ENCODE measurements at places on chromosomes 16 and 17.

- peak overlapping the region; percentile 57 for H3K27ac ChIP-seq
- H3K36me3 ChIP-seq, result peaks cover 2% of the 10 kb centered on the region
- H3K4me1 ChIP-seq, result peaks cover 51% of the 10 kb centered on the region
These were observed 934 bp downstream of the MAFG start for GRCh38 chr17:81926451-81927151.

GRCh38 chr17:2453325-2453724 lies 52.5 kb upstream of the MNT start:
- H3K4me1 ChIP-seq, result no peaks in the 10 kb centered on the region
- H3K27ac ChIP-seq, result no peak overlapping the region
- no peak for DNase-seq

DNA sequence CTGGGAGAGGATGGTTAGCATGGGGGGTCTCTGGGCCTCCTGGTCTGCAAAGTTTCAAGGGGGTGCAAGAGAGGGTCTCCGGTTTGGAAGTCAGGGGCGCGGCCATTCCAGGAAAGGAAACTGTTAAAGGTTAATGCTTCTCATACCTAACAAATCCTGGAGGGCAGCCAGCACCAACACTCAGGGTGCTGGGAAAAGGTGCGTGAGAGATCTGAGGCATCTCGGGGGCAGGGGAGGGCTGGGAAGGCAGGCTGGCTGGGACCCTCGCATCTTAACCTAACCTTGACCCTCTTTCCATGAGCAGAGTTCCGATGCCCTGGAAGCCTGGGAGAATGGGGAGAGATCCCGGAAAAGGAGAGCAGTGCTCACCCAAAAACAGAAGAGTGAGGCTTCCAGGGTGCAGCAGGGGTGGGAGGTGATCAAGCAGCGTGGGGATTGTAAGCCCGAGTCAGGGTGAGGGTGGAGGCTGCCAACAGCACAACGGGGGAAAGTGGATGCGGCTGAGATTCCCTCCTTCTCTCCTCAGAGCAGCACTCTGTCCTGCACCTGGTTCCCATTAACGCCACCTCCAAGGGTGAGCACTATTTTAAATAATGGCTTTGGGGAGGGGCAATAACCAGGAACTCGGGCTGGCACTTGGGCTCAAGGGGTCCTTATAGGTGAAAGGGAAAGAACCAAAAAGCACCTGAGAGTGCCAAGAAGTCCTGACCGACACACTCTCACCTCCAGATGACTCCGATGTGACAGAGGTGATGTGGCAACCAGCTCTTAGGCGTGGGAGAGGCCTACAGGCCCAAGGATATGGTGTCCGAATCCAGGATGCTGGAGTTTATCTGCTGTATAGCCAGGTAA lies 996 bp downstream of the TNFSF13 start:
- peaks cover 56% of the 10 kb centered on the region for H3K4me1 ChIP-seq
- peaks cover 7% of the 10 kb centered on the region for H3K36me3 ChIP-seq
- no peaks in the 10 kb centered on the region for H3K27me3 ChIP-seq
- H3K27ac ChIP-seq, result peak overlapping the region; percentile 38
- H3K4me3 ChIP-seq, result peak overlapping the region; percentile 33
- no peak for DNase-seq

GRCh38 chr16:11145173-11145818 lies 110.7 kb downstream of the SOCS1 start:
- H3K27me3 ChIP-seq, result no peaks in the 10 kb centered on the region
- DNase-seq, result no peak

DNA sequence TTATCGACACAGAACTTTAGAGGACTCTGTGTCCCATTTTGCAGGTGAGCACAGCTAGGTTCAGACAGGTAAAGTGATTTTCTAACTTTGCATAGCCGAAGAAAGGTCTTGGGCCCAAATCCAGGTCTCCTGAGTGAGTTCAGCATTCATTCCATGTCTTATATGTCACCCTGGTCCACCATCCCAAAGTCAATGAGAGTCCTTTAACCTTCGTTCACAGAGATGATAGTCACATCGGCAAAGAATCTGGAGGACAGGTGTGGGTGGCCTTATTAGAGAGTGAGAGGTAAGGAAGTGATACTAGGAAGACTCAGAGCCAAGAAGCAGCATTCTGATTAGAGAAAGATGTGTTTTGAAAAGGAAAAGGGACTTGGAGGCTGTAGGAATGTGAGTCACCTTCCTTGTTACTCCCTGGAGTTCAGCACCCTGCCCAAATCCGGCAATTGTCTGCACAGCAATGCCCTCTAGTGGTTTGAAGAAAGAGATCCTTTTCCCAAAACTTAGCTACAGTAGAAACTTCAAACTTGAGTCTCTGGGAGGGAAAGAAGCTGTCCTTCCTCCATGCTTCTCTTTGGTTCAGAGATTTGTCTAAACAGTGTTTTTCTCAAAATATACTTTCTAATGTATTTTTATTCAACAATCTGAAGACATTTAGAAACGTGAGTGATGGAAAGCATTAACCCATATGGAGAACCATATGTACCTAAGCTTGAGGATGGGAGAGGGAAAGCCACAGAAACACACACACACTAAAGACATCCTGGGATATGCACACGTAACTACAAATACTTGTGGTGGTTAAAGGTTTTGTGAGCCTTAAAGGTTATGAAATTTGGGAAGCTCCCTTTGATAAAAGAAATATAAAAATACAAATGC lies 96.4 kb upstream of the SHISA6 start:
- H3K27me3 ChIP-seq, result no peaks in the 10 kb centered on the region
- DNase-seq, result peak; percentile 3
- H3K4me3 ChIP-seq, result no peak overlapping the region
- H3K36me3 ChIP-seq, result no peaks in the 10 kb centered on the region
- no peaks in the 10 kb centered on the region for H3K4me1 ChIP-seq

- no peak overlapping the region for H3K4me3 ChIP-seq
- no peak for DNase-seq
- no peaks in the 10 kb centered on the region for H3K4me1 ChIP-seq
- no peak overlapping the region for H3K27ac ChIP-seq
- H3K36me3 ChIP-seq, result no peaks in the 10 kb centered on the region
- no peaks in the 10 kb centered on the region for H3K27me3 ChIP-seq
These were observed 250.9 kb downstream of the KATNIP start for GRCh38 chr16:27800817-27801216.

- no peaks in the 10 kb centered on the region for H3K27me3 ChIP-seq
- H3K27ac ChIP-seq, result no peak overlapping the region
- H3K4me3 ChIP-seq, result no peak overlapping the region
- no peaks in the 10 kb centered on the region for H3K4me1 ChIP-seq
- no peaks in the 10 kb centered on the region for H3K36me3 ChIP-seq
These were observed 39.0 kb downstream of the CUEDC1 start for GRCh38 chr17:57915985-57916757.

GRCh38 chr17:40459636-40460603 lies 16.7 kb downstream of the IGFBP4 start:
- no peak for DNase-seq
- H3K36me3 ChIP-seq, result peaks cover 5% of the 10 kb centered on the region
- no peaks in the 10 kb centered on the region for H3K27me3 ChIP-seq
- no peak overlapping the region for H3K4me3 ChIP-seq

- H3K4me1 ChIP-seq, result no peaks in the 10 kb centered on the region
- no peaks in the 10 kb centered on the region for H3K27me3 ChIP-seq
- no peaks in the 10 kb centered on the region for H3K36me3 ChIP-seq
- no peak for DNase-seq
- H3K4me3 ChIP-seq, result no peak overlapping the region
These were observed 265.8 kb upstream of the TBX2 start for GRCh38 chr17:61133853-61134252.

DNA sequence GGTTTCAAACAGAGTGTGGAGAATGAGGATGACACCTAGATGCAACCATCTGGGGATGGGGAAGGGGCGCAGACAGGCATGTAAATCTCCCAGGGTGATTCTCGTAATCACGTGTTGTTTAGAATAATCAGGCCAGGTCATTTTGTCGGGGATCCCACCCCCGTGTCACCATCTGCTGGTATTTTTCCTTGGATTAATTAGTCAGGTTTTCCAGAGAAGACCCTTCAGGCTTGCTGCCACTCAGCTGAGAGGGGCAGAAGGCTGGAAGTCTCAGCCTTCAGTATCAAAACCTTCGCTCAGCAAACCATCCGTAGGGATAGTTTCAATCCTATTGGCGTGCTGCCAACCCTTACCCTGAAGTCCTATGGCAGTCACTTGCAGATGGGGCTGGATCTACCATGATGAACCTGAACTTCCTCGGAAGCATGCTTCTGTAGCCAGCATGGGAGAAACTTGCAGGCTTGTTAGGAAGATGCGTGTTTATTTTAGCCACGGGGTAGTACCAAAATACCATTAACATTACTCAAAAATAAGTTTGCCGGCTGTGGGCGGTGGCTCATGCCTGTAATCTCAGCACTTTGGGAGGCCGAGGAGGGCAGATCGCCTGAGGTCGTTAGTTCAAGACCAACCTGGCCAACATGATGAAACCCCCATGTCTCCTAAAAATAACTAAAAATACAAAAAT lies 7.5 kb upstream of the ADCY9 start:
- H3K27ac ChIP-seq, result no peak overlapping the region
- no peaks in the 10 kb centered on the region for H3K4me1 ChIP-seq
- no peaks in the 10 kb centered on the region for H3K36me3 ChIP-seq
- H3K4me3 ChIP-seq, result no peak overlapping the region
- DNase-seq, result no peak
- H3K27me3 ChIP-seq, result no peaks in the 10 kb centered on the region

DNA sequence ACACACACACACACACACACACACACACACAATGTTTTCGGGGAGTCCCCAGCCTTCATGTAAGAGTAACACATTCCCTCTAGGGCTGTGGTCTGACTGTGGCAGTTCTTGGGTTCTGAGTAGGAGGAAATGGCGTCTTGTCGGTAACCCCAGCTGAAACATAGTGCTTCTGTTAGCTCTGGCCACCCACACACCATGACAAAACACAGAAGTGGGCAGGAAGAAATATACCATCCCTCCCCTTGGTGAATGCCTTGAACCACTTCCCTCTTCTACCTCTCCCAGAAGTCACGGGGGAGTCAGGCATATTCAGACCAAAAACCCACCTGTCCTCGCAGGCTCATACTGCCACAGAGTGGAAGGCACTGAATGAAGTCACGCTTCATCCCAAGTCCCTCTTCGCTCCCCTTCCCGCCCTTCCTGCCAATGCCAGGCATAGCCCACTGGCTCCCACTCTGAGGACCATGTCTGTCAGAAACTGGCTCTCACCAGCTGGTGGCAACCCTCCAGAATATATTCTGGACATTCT lies 11.5 kb downstream of the SLC35B1 start:
- H3K36me3 ChIP-seq, result peaks cover 16% of the 10 kb centered on the region
- H3K4me3 ChIP-seq, result no peak overlapping the region
- DNase-seq, result peak; percentile 86
- H3K4me1 ChIP-seq, result peaks cover 21% of the 10 kb centered on the region
- no peaks in the 10 kb centered on the region for H3K27me3 ChIP-seq

- no peaks in the 10 kb centered on the region for H3K4me1 ChIP-seq
- no peaks in the 10 kb centered on the region for H3K36me3 ChIP-seq
- H3K27me3 ChIP-seq, result no peaks in the 10 kb centered on the region
- no peak overlapping the region for H3K4me3 ChIP-seq
These were observed 95.1 kb downstream of the LYRM1 start for GRCh38 chr16:20995711-20996110.

- peak overlapping the region; percentile 30 for H3K27ac ChIP-seq
- no peaks in the 10 kb centered on the region for H3K27me3 ChIP-seq
- DNase-seq, result no peak
- H3K4me1 ChIP-seq, result peaks cover 41% of the 10 kb centered on the region
These were observed 74.6 kb downstream of the KSR1 start for GRCh38 chr17:27530764-27531391.

DNA sequence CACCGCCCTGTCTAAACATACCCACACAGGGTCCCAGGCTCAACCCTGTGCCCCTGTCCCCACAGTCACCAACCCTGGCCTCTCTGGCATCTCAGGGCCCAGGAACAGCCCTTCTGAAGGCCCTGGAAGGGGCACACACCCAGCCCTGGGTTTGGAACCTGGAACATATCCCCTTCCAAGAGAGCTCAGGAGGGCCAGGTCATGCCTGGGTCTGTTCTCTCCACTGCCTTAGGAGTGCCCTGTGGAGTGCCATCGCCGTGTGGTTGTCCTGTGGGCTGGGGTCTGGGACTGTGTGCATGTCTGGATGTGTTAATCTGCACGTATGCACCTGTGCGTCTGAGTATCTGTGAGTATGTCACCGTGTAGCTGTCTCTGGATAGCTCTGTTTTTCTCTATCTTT lies 45.2 kb upstream of the ACSM2B start:
- H3K36me3 ChIP-seq, result no peaks in the 10 kb centered on the region
- no peaks in the 10 kb centered on the region for H3K4me1 ChIP-seq
- DNase-seq, result no peak
- H3K27me3 ChIP-seq, result no peaks in the 10 kb centered on the region

DNA sequence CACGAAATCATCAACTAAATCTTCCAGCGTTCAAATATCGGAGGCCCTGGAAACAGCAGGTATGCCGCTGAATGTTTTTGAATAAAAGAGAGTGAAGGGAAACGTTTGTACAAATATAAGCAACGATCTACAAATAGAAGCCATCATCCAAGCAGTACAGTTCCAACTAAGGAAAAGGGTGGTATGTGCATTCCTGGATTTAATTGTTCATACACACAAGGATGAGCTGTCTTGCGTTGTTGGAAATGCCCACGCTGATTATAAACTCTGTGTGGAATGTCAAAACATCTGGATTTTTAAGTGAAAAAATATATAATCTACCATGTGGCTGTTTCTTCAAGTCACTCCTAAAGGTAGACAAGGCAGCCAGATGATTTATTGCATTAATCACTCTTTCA lies 191.8 kb upstream of the HSBP1 start:
- H3K27ac ChIP-seq, result no peak overlapping the region
- no peak for DNase-seq
- H3K4me1 ChIP-seq, result no peaks in the 10 kb centered on the region
- no peak overlapping the region for H3K4me3 ChIP-seq

DNA sequence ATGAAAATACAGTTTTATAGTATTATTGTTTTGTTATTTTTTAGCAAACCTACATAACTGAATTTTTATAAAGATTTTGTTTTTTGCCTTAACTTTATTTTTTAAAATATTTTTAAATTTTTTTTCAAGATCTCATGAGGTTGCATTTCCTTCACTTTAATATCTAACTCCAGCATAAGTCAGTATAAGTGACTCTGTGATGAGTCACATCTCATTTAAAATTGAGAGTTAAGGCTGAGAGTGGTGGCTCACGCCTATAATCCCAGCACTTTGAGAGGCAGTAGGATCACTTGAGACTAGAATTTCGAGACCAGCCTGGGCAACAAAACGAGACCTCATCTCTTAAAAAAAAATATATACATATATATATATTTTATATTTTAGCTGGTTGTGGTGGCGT lies 44.0 kb downstream of the NLK start:
- no peaks in the 10 kb centered on the region for H3K4me1 ChIP-seq
- no peak overlapping the region for H3K27ac ChIP-seq
- no peak overlapping the region for H3K4me3 ChIP-seq
- no peak for DNase-seq
